Stimulated activated CD4-positive, alpha-beta T cell treated with anti-CD3 and anti-CD28 coated beads, TNF-alpha, amount 100 ng/mL, for 4 hours (primary cell): ENCODE measurements at places on chromosomes 2 and 18.

DNA sequence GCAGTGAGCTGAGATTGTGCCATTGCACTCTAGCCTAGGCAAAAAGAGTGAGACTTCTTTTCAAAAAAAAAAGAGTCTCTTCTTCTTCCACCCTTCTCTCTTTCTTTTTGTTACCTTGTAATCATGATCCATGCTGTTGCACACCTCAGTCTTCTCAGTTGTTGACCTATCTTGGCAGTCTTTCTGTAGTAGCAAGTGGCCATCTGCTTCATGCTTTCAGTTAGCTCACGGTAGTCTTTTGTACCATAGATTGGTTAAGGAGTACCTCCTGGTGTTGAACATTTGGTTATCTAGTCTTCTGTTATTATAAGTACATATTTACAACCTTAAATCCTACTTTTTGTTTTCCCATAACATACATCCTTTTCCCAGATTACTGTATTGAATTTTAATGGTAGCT lies 3.1 kb downstream of the GORASP2 start:
- DNase-seq, result no peak

DNA sequence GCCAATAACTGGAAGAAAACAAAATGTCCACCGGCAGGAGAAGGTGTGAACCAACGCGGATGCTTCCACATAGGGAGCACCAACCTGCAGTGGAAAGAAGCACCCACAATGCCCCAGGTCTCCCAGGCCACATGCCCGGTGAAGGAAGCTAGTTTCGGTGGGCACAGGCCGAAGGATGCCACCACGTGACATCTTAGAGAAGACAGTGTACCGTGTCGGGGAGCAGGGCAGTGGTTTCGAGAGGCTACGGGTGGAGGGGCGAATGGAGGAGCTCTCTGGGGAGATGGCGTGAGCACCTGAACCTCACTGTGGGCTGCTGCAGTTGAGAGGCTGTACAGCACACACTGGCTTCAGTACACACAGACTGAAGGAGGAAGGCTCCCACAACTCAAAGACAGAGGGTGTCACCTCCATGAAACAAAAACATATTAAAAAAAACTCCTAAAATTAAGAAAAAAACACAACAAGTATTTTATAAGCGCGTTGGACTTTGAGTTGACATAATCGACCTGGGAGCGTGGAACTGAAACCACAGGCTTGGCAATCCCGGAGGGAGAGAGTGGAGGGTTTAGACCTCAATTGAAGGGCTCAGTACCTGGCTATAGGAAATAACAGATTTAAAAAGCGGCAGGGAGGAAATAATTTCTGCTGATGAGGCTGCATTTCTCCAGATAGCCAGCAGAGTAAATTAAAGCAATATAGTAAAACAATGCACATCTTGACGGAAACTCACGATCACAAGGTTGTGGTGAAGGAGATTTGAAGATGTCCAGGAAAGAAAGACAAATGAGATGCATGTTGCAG lies 160.1 kb downstream of the RTP5 start:
- DNase-seq, result no peak

GRCh38 chr2:158046121-158046880 lies 55.4 kb upstream of the UPP2 start:
- no peak for DNase-seq

GRCh38 chr2:55120634-55121359 lies 70.5 kb upstream of the RTN4 start:
- DNase-seq, result no peak

DNA sequence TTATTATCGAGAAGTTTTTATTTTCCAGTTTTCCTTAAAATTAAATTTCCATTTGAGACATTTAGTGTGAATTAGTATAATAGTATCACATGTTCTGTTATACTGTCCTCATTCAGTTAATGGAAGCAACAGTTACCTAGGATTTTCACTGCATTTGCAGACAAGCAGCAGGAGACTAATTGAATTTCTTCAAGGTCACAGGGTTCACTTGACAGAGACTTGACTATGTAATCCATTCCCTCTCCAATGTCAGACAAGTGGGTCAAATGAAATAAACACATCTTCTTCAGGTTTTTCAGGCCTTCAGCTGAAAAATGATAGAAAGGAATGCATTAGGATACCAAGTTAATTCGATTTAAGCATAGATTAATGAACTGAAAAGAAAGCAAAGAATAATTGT lies 26.7 kb downstream of the NLRC4 start:
- no peak for DNase-seq

GRCh38 chr2:278927-279320 lies 9.0 kb downstream of the ALKAL2 start:
- no peak for DNase-seq

DNA sequence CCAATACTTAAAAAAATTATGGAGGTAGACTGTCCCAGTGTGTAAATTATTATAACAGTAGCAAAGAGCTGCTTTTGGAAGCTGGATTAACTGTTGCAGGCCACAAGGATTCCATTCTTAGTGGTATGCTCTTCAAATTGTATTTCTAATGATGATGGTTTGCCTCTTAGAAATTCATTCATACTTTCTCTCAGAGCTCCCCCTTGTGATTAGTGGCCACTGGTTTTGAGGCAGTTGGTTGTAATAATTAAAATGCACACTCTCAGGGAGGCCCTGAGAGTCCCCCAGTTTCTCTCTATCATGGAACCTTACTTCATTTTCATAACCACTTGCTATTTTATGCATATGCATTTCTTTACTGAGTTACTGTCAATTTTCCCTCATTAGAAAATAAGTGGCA lies 122.5 kb downstream of the PLA2R1 start:
- no peak for DNase-seq

DNA sequence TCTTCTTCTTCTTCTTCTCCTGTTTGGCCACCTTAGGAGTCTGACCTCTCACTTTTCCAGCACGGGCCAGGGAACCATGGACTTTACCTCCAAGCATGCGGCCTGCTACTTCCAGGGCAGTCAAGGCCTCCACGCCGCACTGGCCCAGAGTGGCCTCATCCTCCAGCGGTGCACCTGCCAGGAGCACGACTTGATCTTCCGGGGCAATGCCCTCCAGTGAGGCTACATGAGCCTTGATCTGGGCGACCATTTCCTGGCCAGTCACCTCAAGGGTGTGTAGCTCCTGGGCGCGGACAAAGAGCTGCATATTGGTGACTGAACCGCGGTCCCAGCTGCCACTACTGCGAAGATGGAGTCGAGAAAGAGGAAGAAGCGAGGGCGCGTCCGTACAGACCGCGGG lies 67.1 kb downstream of the DIPK1C start:
- DNase-seq, result no peak

DNA sequence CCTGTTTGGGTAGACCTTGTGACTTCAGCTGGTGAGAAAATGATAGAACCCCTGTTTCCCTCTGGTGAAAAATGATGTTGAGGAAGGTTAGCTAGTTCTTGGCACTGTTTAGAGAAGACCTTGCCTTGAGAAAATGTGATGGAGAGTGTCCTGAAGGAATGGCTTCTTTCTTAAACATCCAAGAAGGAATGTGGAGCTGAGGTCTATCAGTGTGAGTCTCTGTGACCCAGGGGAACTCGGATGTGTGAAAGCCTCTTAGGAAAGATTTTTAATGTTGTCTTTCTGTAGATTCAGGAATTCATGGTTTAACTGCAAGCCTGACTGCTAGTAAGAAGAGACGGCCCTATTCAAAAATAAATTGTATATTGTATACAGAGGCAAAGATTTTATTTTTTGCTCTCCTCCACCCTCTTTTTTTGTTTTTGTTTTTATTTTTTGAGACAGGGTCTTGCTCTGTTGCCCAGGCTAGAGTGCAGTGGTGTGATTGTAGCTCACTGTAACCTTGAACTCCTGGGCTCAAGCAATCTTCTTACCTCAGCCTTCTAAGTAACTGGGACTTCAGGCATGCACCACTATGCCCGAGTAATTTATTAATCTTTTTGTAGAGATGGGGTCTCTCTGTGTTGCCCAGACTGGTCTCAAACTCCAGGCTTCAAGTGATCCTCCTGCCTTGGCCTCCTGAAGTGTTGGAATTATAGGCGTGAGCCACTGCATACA lies 87.5 kb downstream of the ZNF532 start:
- DNase-seq, result no peak

- DNase-seq, result no peak
These were observed 5.0 kb downstream of the CFAP221 start for GRCh38 chr2:119549241-119549640.

DNA sequence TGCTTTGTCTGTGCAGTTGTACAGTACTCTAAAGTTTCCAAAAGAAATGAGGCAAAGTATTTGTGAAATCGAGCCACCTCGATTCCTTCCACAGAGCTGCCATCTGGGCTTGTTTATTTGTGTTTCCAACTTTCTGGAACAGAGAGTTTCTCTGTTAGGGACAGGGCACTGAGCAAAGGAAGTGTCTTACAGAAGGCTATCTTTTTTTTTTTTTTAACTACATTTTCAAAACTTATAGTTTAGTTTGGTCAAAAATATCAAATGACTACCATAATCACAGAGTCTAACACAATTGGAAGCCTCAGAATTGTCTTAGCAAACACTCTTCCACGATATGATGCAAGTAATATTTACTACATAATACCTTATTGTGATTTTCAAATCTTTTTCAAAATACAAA lies 796 bp downstream of the RFTN2 start:
- DNase-seq, result no peak

- DNase-seq, result no peak
These were observed 167.1 kb upstream of the RBMS1 start for GRCh38 chr2:160660741-160661140.

DNA sequence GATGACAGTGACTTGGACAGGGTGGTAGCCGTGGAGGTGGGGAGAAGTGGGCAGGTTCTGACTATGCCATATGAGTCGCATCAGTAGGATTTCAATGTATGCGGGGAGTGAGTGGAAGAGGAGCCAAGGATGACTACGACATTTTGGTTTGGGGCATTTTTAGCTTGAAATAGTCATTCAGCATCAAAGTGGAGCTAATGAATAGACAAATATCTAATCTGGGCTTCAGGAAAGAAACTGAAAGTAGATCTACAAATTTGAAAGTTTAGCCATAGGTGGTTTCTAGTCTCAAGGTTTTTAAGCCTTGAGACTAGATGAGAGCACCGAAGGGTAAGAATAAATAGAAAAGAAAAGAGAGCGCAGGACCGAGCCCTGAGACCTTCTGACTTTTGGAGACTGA lies 58.3 kb downstream of the FEZ2 start:
- no peak for DNase-seq

GRCh38 chr2:135960656-135961551 lies 24.5 kb downstream of the DARS1 start:
- DNase-seq, result no peak

DNA sequence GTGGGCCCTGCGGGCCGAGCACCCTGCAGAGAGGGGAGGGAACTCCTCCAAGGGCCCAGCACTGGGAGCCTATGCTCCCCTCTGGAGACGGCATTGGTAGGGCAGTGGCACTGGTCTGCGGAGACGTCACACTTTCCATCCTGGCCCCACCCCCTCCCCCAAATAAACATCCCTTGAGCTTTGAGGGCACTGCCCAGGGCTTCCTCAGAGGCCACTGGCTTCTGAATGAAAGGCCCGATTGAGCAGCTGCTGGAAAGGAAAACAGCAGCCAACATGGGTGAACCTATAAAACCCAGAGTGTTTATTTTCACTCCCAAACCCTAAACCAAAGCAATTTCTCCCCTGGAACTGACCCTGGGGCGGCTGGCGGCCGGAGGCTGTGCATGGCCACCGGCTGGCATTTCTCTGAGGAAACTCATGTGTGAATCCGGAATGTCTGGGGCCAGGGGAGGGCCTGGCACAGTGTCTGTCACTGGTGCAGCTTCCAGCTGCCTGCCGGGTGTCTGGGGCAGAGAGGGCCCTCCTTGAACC lies 138.9 kb downstream of the DYSF start:
- no peak for DNase-seq

DNA sequence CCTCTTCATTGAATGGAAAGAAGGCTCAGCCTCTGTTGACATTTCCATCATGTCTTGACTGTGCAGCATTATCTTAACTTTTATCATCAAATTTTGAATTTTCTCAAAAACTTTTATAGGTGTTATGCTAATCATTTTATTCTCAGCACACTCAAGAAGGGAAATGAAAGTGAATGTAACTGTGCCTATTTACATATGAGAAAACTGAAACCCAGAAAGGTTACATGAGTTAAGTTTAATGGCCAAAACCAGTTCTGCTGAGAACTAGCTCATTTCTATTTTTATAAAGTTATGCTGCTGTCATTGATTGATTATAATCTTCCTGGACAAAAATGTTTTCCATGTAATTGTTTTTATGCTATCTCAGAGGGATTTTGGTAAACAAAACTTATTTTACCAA lies 618.8 kb upstream of the NRXN1 start:
- DNase-seq, result no peak

- DNase-seq, result no peak
These were observed 20.5 kb upstream of the STAT4 start for GRCh38 chr2:191171286-191171685.

DNA sequence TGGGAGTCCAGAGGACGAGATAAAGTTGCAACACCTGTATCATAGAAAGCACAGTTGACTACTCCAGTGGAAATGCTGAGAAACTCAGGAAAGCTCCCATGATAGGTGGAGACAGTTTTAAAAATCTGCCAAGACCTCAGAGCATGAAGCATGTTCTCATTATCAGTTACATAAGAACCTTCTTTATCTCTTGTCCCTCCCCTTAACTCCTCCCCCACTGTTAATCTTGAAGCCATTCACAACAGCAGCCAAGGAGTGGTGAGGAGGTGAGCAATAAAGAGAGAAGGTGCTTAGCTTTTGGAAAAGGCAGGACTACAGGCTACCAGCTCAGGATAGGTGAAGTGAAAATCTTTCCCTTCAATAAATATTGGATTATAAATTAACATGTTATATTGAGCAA lies 657.9 kb downstream of the NYAP2 start:
- no peak for DNase-seq

- no peak for DNase-seq
These were observed 115.7 kb downstream of the VIT start for GRCh38 chr2:36812196-36812595.

DNA sequence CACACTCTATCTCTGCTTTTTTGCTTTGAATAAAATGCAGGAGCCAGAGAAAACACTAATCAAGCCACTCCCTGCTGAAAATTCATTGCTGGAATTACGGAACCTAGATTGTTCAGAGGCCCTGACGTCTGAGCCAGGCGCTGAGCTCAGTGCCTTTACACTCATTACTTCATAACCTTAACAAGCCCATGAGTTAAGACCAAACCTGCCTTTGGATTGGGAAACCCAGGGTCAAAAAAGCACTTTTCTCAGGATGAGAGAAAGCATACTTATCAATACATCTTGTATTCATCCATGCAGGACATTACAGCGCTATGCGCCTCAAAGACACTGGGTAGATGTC lies 762 bp downstream of the INO80C start:
- peak; percentile 3 for DNase-seq

DNA sequence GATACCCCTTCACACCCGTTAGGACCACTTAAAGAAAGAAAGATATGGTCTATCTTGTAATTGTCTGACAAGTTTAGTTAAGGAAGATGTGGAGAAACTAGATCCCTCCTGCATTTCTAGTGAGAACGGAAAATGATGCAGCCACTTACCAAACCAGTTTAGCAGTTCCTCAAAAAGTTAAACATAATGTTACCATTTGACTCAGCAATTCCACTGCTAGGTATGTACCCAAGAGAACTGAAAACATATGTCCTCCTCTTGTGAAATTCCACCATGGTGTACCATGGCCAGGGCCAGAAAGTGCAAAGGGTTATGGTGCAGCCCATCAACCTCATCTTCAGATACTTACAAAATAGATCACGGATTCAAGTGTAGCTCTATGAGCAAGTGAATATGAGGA lies 79.0 kb upstream of the ID2 start:
- no peak for DNase-seq
